Thymus (tissue), 14 donors: ENCODE measurements at places on chromosomes 11 and 22.

- DNase-seq: no peak
- H3K27me3 ChIP-seq: no peaks in the 10 kb centered on the region
- H3K4me3 ChIP-seq: no peak overlapping the region
- no peak overlapping the region for H3K27ac ChIP-seq
These were observed 3.7 kb downstream of the TST start for GRCh38 chr22:37015587-37015878.

GRCh38 chr22:31896472-31896871 lies 47.9 kb upstream of the YWHAH start:
- no peaks in the 10 kb centered on the region for H3K27me3 ChIP-seq
- H3K4me3 ChIP-seq: no peak overlapping the region
- H3K36me3 ChIP-seq: peaks cover 24% of the 10 kb centered on the region

DNA sequence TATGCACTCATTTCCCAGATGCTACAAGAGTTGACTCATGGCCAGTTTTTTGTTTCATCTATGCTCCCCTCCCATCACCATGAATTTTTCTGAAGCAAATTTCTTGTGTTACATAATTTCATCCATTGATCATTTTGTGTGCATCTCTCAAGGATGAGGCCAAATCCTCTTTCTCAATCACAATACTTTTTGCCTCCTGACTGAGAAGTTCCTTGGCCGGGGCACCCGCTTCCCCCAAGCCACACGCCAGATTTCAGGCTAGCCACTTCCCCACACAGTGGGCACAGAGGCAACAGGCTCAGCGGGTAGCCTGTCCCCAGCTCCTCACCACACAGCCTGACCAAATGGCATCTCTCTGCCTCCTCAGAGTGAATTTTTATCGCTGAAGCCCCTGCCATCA lies 9.8 kb upstream of the DSCAML1 start:
- no peak overlapping the region for H3K4me3 ChIP-seq
- H3K27me3 ChIP-seq: no peaks in the 10 kb centered on the region
- no peaks in the 10 kb centered on the region for H3K36me3 ChIP-seq
- DNase-seq: no peak
- H3K4me1 ChIP-seq: no peaks in the 10 kb centered on the region
- H3K27ac ChIP-seq: no peak overlapping the region

GRCh38 chr22:22397292-22397870 lies 111.2 kb downstream of the ZNF280B start:
- H3K36me3 ChIP-seq: no peaks in the 10 kb centered on the region
- no peak for DNase-seq
- no peaks in the 10 kb centered on the region for H3K27me3 ChIP-seq
- H3K27ac ChIP-seq: no peak overlapping the region

DNA sequence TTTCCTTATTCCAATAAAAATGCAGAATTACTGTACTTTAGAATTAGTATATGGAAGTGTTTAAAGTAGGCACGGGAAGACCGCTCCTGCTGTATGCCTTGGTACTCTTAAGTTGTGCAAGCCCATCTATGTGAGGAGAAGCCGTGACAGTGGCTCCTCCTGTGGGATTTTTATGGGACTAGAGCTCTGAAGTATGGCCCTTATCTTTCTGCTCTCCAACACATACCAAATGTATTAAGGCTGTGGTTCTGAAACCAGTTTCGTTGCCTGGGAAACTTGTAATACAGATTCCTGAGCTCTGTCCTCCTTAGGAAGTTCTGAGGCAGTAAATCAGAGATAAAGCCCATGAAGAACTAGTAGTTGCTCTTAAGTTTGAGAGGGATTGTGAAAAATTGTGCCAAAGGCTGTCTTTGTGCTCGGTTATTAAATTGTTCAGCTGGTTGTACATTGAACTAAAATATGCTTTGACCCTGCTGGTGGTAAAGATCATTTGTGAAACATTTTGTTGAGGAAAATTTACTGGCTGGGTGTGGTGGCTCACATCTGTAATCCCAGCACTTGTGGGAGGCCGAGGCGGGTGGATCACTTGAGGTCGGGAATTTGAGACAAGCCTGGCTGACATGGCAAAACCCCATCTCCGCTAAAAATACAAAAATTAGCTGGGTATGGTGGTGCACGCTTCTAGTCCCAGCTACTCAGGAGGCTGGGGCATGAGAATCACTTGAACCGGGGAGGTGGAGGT lies 29.3 kb downstream of the RTN3 start:
- H3K4me1 ChIP-seq: no peaks in the 10 kb centered on the region
- H3K27ac ChIP-seq: no peak overlapping the region
- H3K36me3 ChIP-seq: no peaks in the 10 kb centered on the region
- H3K4me3 ChIP-seq: no peak overlapping the region
- DNase-seq: no peak

DNA sequence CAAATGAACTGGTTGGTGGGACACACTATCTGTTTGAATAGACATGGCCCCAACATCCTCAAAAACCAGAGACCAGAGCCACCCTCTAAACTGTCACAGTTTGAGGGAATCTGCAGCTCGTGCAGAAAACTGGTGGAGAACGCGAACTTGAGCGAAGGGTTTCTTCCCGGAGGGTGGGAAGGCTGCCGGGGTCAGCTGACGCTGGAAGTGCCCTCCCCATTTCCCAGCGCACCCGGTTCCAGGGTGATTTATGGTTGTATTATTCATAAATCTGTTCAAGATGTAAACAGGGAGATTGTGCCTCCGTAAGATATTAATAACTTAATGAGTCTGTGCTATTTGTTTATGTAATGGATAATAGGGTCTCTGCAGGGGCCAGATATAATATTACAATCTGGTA lies 1396.7 kb downstream of the BRD1 start:
- H3K36me3 ChIP-seq: no peaks in the 10 kb centered on the region
- no peaks in the 10 kb centered on the region for H3K4me1 ChIP-seq
- H3K4me3 ChIP-seq: no peak overlapping the region
- DNase-seq: no peak
- H3K27ac ChIP-seq: no peak overlapping the region

- no peak for DNase-seq
- H3K4me3 ChIP-seq: no peak overlapping the region
- peak overlapping the region; percentile 32 for H3K27ac ChIP-seq
- no peaks in the 10 kb centered on the region for H3K27me3 ChIP-seq
- H3K4me1 ChIP-seq: no peaks in the 10 kb centered on the region
These were observed 23.5 kb downstream of the LARGE1 start for GRCh38 chr22:33896575-33897447.

GRCh38 chr22:39173787-39174497 lies 21.5 kb upstream of the CBX7 start:
- H3K27me3 ChIP-seq: peaks cover 7% of the 10 kb centered on the region
- H3K4me1 ChIP-seq: peaks cover 21% of the 10 kb centered on the region
- H3K27ac ChIP-seq: peak overlapping the region; percentile 93
- no peak for DNase-seq
- H3K4me3 ChIP-seq: no peak overlapping the region

DNA sequence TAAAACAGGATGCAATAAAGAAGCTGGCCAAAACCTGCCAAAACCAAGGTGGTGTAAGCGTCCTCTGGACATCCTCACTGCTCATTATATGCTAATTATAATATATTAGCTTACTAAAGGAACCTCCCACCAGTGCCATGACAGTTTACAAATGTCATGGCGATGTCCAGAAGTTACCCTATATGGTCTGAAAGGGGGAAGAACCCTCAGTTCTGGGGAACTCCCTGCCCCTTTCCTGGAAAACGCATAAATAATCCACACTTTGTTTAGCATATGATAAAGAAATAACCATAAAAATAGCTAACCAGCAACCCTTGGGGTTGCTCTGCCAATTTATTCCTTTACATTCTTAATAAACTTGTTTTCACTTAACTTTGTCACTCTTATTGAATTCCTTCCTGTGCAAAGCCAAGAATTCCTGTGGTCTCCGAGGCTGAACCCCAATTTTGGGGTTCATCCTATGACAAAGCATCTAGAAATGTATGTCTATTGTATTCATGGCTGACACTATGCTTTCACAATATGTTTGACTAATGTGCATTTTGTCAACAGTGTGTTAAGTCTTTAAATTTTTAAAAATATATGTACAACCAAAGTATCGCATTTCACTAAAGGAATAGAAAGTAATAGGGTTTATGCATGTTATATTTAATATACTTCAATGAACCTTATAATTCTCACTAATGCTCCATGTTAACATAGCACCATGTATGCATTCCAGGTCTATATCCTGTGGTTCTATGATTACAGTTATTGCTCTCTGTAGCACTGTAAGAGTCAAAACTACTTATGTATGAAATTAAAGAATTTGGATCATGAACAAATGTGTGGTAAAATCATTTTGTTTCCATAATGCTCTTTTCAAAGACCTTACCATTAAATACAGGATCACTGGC lies 25.1 kb downstream of the LGR4 start:
- H3K4me1 ChIP-seq: no peaks in the 10 kb centered on the region
- H3K27me3 ChIP-seq: no peaks in the 10 kb centered on the region
- no peak overlapping the region for H3K4me3 ChIP-seq
- no peak for DNase-seq
- no peak overlapping the region for H3K27ac ChIP-seq

- H3K4me3 ChIP-seq: no peak overlapping the region
- H3K27me3 ChIP-seq: no peaks in the 10 kb centered on the region
- H3K27ac ChIP-seq: no peak overlapping the region
- no peak for DNase-seq
- no peaks in the 10 kb centered on the region for H3K4me1 ChIP-seq
These were observed 29.9 kb downstream of the TRPC6 start for GRCh38 chr11:101553891-101554292.

DNA sequence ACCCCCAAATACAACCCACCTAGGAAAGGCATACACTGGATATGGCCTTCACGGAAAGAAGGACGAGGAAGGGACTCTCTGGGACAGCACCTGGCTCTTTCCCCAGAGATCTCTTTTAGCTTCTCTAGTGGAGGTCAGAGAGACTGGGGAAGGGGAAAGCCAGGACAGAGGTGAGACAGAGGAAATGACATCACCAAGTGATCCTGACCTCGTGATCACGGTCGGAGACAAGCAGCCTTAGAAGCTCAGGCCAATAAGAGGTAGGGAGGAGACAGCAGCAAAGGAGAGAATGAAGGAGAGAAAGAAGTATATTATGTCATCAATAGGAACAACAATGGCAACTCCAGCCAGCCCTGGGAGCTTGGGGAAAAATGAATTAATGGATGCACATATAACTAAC lies 15.4 kb upstream of the TMPRSS13 start:
- no peak overlapping the region for H3K4me3 ChIP-seq
- no peaks in the 10 kb centered on the region for H3K36me3 ChIP-seq
- H3K4me1 ChIP-seq: peaks cover 11% of the 10 kb centered on the region
- H3K27me3 ChIP-seq: no peaks in the 10 kb centered on the region
- no peak for DNase-seq
- no peak overlapping the region for H3K27ac ChIP-seq

- H3K36me3 ChIP-seq: no peaks in the 10 kb centered on the region
- peaks cover 51% of the 10 kb centered on the region for H3K27me3 ChIP-seq
- no peak for DNase-seq
- no peak overlapping the region for H3K27ac ChIP-seq
- no peaks in the 10 kb centered on the region for H3K4me1 ChIP-seq
- no peak overlapping the region for H3K4me3 ChIP-seq
These were observed 693 bp downstream of the NFAM1 start for GRCh38 chr22:42431401-42432019.

GRCh38 chr11:131824771-131825170 lies 454.4 kb downstream of the NTM start:
- DNase-seq: no peak
- H3K36me3 ChIP-seq: no peaks in the 10 kb centered on the region
- no peak overlapping the region for H3K4me3 ChIP-seq
- H3K4me1 ChIP-seq: no peaks in the 10 kb centered on the region
- H3K27ac ChIP-seq: no peak overlapping the region
- no peaks in the 10 kb centered on the region for H3K27me3 ChIP-seq

GRCh38 chr11:1198561-1199240 lies 24.2 kb upstream of the MUC5B start:
- DNase-seq: no peak
- no peak overlapping the region for H3K4me3 ChIP-seq
- no peaks in the 10 kb centered on the region for H3K36me3 ChIP-seq
- peaks cover 12% of the 10 kb centered on the region for H3K27me3 ChIP-seq

- no peak for DNase-seq
- no peaks in the 10 kb centered on the region for H3K4me1 ChIP-seq
- H3K36me3 ChIP-seq: no peaks in the 10 kb centered on the region
These were observed 3.1 kb downstream of the DYNC2H1 start for GRCh38 chr11:103112364-103112763.

GRCh38 chr22:18078329-18079041 lies 695 bp downstream of the PEX26 start:
- no peaks in the 10 kb centered on the region for H3K27me3 ChIP-seq
- peaks cover 7% of the 10 kb centered on the region for H3K4me1 ChIP-seq
- peak; percentile 46 for DNase-seq
- peak overlapping the region; percentile 74 for H3K4me3 ChIP-seq
- H3K27ac ChIP-seq: peak overlapping the region; percentile 32

GRCh38 chr22:25822344-25822743 lies 80.4 kb downstream of the MYO18B start:
- no peaks in the 10 kb centered on the region for H3K27me3 ChIP-seq
- H3K4me1 ChIP-seq: no peaks in the 10 kb centered on the region
- no peaks in the 10 kb centered on the region for H3K36me3 ChIP-seq
- DNase-seq: no peak

GRCh38 chr11:74636630-74637184 lies 44.3 kb downstream of the POLD3 start:
- H3K27me3 ChIP-seq: no peaks in the 10 kb centered on the region
- H3K4me1 ChIP-seq: no peaks in the 10 kb centered on the region
- DNase-seq: no peak

- H3K4me3 ChIP-seq: peak overlapping the region; percentile 15
- H3K27me3 ChIP-seq: no peaks in the 10 kb centered on the region
- H3K4me1 ChIP-seq: peaks cover 100% of the 10 kb centered on the region
These were observed 15.3 kb upstream of the CDC42BPG start for GRCh38 chr11:64859542-64860414.

DNA sequence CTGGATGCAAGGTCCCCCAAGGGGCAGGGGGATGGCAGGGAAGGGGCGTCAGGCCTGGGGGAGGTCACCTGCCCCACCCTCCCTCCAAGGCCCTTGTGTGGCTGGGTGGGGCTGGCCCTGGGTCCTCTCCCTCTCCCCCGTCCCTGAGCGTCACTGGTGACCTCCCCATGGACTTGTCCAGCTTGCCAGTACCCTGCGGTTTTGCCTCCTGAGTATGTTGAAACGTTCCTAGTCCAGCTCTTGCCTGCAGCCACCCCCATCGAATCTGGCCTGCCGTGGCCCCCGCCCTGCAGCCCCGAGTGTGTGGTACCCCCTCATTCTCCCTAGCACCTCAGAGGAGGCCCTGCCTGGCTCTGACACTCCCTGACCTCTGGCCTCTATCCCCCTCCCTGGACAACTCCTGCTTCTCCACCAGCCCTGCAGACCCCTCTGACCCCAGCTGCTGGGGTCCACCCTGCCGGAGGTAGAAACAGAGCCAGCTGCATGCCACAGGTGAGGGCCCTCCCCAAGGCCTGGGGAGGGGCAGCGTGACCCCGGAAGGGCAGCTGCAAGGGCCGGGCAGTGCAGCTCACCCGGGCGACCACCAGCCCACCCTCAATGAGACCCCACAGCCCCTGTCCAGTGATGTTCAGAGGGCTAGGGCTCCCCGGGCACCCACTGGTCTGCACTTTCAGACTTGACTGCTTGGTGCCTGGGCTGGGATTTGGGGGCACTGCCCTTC lies 4.1 kb upstream of the MUC6 start:
- H3K4me3 ChIP-seq: no peak overlapping the region
- H3K36me3 ChIP-seq: no peaks in the 10 kb centered on the region
- no peaks in the 10 kb centered on the region for H3K4me1 ChIP-seq
- H3K27me3 ChIP-seq: no peaks in the 10 kb centered on the region
